ENCODE measurements at places on chromosomes 12 and 14.

DNA sequence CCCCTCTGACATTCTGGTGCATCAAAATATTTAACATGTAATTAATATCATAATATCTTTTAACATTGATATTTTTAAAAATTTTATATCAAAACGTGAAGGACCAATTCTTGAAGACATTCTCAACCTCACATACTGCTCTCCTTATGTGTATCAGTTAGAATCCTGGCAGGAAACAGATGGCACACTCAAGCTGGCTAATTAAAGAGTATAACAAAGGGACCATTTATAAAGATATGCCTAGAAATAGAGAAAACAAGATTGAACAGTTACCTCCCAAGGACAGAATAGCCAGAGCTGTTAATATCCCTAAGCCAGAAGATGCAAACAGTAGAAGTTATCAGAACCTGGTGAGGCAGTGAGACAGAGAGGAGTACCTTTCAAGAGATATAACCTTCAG, 368.7 kb downstream of the NELL2 start:
- no peak for DNase-seq

DNA sequence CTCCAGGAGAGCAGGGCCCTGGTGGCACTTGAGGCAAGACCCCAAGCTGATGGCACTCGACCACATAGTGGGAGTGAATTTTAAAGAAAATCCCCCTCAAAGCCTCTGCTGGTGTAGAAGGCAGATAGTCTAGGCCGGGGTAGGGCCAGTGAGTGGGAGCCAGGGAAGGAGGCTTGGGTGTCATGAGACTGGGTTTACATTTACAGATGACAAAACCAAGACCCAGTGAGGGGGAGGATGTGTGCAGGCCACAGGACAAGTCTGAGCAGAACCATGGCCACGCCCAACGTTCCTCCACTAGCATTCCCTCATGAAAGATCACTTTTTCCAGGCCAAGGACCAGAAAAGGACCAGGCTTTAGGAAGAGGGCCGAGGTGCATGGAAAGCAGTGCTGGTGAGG, 42.0 kb downstream of the EVL start:
- DNase-seq: no peak

- no peak for DNase-seq
Measured at GRCh38 chr12:42793166-42793565, 203.6 kb upstream of the PRICKLE1 start.

- DNase-seq: peak; percentile 69
Measured at GRCh38 chr12:45615268-45615667, 114.2 kb upstream of the ARID2 start.

GRCh38 chr12:47819896-47820630, at the start of gene HDAC7:
TSS of gene HDAC7 (minus strand) at chr12:47819903. CDS start at chr12:47819785, 118 bp downstream.
- DNase-seq: peak; percentile 90

DNA sequence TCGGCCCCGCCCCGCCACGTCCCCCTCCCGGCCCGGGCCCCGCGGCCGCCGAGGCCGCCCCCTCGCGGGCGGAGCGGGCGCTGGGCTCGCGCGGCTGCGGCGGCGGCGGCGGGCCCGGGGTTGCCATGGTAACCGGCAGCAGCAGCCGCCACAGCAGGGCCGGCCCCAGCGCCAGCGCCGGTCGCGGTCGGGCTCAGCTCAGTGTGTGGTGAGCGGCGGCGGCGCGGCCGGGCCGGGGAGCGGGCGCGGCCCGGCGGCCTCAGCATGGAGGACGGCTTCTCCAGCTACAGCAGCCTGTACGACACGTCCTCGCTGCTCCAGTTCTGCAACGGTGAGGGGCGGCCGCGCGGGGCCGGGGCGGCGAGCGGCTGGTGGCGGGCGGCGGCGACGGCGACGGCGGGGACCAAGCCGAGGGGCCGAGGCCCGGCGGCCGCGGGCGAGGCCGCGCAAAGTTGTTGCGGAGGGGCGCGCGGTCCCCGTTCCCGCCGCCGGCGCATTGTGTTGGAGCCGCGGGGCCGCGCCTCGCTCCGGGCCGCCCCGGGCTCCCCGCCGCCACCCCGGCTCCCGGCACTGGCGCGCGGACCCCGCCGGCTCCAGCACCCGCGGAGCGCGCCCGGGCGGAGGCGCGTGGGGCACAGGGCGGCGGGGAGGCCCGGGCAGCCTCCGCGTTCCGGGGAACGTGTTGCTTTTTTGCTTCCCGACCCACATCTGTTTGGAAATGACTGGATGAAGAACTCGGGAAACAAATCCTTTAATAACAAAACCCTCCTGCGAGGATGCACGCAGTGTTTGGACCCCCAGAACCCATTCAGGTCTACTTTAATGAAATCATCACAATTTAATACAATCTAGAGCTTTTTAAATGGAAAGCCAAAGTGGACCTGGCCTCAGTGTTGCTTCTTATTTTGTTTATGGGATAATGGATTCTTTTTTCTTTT, at the start of gene EML1:
Gene EML1 (plus strand): TSS at position 201 of the 938 bp plus-strand sequence. CDS start 64 bp downstream, at position 265.
- DNase-seq: peak; percentile 83

GRCh38 chr12:107229827-107230226, 136.5 kb upstream of the CRY1 start:
- DNase-seq: no peak

DNA sequence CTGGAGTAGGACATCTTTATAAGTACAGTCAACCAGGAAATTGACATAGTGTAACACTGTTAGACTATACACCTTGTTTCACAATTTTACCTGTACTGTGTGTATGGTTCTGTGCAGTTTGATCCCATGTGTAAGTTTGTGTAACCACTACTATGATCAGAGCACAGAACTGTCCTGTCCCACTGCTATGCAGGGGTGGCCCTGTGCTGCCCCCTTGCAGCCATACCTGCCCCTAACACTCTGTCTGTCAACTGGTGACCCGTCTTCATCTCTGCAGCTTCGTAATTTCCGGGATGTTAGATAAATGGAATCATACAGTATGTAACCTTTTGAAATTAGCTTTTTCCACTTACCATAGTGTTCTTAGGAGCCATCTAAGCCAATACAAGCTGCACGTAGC, 58.7 kb upstream of the RD3L start:
- no peak for DNase-seq

GRCh38 chr12:19577281-19577530, 137.9 kb downstream of the AEBP2 start:
- no peak for DNase-seq

DNA sequence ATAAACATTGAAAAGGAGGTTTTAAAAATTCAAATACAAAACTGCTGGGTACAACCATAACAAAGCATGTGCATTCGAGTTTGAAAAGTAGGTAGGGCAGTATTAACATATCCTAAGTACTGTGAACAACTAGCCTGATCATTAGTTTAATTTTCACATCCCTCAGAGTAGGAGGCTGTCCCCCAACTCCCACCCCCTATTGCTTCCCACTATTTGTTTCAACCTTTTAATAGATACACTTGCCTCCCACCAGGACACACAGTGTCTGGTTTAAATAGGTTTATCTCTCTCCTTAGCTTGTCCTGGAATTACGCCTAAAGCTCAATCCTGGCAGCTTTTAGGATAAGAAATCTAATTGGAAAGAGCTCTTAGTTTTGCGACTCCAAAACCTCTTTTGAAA, 2.1 kb downstream of the TAOK3 start:
- no peak for DNase-seq

DNA sequence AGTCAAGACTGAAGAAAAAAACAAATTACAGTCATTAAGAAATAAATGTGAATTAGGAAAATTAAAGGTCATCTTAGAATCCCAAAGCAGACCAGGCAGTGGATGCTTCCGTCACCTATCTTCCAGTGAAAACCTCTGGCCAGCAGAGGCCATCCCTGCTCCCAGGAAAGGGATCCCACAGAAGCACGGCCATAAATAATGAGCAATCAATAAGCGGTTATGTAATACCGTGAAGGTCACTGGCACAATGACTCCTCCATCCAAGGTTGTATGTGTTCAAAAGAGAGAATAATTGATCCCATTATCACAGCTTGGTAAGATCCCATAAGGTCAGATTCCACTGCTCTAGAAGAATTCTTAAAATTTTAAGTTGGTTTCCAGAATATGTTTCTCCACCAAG, 85.7 kb downstream of the PPP2R5E start:
- DNase-seq: no peak

DNA sequence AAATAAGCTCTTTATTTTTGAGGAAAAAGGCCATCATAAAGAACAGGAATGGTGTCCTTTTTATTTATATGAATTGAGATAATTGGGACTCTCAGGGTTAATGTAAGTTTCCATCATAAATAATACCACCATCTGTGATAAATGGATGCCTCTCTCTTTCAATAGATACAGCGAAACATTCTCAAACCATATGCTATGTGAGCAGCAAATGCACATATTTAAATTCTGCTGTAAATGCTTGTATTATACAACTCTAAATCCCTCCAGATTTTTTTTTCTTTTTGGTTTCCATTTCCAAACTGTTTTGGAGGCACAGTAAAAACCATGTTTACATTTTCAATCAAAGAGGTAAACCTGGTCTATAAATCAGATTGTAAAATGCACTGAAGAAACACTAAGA, 132.3 kb downstream of the TMEM132C start:
- DNase-seq: no peak

DNA sequence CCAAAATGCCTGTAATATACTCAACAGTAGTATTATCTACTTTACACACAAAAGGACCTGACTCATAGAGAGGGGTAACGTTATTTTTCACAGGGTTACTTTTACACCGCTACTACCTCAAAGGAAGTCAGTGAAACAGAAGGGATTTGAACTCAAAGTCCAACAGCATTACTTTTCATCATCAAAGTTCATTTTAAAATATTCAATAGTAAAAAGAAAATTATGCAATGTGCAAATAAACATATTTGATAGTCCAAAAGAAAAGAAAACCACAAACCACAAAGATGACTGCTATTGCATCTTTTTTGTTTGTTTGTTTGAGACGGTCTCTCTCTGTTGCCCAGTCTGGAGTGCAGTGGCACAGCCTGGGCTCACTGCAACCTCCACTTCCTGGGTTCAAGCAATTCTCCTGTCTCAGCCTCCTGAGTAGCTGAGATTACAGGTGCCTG, 15.5 kb downstream of the KIF21A start:
- DNase-seq: no peak

DNA sequence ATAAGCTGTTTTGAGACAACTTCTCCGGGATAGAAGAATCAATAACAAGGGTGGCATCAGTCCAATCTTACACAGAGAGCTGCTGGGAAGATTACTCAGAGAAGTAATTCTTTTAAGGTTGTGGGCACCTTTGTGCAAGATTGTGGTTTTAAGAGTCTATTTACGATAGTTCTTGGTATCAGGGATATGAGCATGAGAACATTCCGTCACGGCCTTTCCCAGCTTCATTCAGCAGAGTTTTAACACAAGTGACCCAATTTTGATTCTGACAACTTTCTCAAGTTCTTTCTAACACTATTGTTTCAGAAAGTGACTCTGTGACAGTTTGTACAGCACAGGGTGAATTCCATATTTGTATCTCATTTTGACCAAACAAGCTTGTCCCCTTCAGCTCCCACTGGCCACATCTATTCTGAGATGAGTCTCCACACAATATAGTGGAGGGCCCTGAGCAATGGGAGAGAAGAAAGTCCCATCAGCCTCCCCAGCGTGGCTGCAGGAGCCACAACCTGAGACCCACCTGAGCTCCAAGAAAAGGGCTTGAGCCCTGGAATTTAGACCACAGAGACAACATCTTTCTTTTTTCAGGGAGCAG, 869.2 kb downstream of the TMEM121 start:
- no peak for DNase-seq

DNA sequence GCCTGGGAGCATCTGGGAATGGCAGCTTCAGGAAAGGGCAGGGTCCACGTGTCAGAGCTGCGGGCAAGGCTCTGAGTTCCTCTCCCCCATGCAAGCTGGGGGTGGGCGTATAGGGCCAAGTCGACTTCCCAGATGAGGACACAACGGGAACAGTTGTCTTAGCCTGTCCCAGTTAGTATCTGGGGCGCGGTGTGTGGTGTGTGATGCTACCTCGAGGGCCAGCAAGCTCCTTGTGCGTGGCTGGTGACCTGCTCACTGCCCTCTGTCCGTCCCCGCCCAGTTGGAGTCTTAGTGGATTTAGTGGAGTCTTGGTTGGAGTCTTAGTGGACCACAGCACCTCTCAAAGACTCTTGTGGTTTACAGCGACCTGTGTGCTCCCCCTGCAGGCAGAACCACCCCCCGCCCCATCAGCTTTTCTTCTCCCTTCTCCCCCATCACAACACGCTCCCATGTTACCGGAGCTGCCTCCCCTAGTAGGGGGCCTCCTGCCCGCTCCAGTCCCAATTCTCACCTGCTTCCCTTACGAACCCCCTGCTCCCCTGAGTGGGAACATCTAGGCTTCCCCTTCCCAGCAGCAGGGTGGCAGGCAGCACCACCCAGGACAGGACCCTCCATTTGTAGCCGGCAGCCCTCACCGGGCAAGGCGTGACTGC, 8.7 kb downstream of the ASPG start:
- DNase-seq: no peak
